ENCODE measurements at places on chromosomes 6 and 20.
A peak's percentile ranks its signal among the peaks of the same experiment; 100 is the strongest.

DNA sequence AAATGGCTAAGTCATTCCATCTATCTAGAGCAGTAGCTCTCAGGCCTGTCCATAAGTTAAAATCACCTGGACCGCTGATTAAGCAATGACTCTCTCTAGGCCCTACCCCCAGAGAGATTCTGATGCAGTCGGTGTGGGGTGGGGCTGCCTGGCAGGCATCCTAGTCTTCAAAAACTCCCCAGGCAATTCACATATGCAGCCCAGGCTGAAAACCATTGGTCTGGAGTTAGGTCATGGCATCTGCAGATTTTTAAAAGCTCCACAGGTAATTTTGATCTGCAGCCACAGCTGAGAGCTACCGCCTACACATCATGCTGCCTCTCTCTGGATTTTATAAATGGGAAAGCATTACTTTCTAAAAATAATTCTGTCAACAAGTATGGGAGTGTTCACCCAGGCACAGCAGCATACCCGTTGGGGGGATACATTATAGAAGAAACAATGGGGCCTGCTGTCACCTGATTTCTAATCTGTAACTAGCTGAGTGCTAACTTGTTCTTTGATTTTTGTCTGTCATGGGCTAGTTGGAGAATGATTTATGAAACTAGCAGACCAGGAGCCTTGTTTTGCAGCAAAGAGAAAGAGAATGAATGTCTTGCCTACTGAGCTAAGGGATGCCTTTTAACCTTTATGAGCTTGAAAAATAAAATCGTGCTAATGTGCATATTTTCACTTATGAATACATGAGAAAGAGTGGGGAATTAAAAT, 44.1 kb upstream of the ATXN1 start:
- no peak for DNase-seq

DNA sequence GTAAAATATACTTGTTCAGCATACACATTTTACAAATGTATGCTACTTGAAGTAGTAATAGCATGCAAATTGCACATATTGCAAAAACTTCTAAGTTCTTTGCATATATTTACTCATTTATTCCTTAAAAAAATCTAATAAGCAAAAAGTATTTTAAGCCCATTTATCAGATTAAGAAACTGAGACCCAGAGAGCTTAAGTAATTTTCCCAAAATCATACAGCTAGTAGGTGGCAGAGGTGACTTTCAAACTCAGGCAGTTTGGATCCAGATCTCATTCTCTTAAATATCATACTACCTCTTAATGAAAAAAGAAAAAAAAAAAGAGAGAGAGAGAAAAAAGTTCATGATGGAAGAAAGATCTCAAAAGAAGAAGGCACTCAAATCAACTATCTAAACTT, 157.9 kb downstream of the RPS12 start:
- no peak for DNase-seq

GRCh38 chr6:136719280-136720044, 72.8 kb downstream of the MAP3K5 start:
- DNase-seq = no peak

DNA sequence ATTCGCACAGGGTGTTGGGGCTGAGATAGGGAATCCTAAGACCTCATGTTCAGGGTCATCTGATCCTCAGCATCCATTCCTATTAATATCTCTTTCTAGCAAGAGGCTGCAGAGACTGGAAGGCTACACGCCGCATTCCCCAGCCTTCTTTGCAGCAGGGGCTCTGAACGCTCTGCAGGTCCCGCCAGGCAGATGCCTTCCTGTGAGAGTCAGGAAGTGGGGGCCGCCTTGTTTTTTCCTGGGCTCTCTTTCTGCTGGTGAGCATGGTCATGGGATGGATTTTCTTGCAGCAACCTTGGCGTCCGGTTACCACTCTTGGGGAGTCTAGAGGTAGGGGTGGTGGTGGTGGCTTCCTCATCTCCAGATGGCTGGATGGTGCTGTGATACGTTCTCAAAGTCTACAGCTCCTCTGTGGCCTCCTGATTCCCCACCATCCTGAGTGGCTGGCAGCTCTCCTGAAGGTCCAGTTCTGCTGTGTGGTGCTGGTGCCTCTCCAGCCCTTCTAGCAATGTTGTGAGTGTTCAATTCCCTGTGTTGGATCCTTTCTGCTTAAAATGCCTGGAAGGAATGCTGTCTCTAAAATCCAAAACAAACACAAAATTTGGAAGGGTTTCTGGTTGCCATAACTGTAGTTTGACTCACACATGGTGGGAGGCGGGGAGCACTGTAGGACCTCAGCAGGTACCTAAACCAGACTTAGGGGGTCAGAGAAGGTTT, 111.9 kb downstream of the CEBPB start:
- peak; percentile 63 for DNase-seq

DNA sequence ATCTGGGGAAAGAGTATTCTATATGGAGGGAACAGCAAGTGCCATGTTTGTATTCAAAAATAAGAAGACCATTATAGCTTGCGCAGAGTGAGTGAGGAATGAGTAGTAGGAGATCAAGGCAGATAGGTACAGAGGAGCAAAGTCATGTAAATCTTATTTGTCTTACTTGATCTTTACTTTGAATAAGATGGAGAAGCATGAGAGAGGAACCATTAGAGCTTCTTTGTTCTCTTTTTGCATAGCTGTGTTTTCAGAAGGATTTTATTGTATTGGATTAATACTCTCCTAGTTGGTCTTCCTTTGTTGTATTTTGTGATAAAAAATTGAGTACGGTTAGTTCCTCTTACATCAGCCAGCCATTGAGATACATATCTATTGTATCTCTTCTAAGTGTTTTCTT, 88.4 kb downstream of the SCAF8 start:
- no peak for DNase-seq

GRCh38 chr6:69129046-69129445, 494.0 kb downstream of the ADGRB3 start:
- DNase-seq = no peak

GRCh38 chr20:11411765-11412164, 505.9 kb upstream of the BTBD3 start:
- no peak for DNase-seq

- DNase-seq = no peak
These were observed 50.7 kb downstream of the TGM2 start for GRCh38 chr20:38114353-38114791.

GRCh38 chr20:37518606-37519507, 2.2 kb upstream of the NNAT start:
- DNase-seq = no peak

DNA sequence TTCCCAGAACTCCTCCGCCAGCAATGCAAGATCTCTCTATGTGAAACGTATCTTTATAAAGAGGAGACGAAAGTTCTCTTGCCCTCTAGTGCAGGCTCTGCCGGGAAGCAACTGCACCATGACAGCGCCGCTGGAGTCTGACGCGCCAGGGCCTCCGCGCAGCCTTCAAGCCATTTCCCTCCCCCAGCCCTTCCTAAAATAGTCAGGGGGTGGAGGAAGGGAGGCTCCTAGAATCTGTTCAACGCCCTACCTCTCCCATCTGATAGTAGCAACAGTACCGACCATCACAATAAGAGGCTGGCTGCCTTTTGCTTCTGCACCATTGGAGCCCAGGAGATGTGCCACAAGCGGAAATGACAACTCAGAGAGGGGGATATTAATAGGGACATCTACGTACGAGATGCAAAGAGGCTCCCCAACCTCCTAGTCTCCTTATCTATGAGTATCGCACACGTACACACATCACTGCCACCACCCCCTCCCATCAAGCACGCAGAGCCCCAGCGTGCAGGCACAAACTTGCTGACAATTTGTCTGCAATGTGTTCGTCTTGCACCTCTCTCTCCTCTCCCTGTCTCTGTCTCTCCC, 1.0 kb downstream of the SYNE1 start:
- peak; percentile 77 for DNase-seq

DNA sequence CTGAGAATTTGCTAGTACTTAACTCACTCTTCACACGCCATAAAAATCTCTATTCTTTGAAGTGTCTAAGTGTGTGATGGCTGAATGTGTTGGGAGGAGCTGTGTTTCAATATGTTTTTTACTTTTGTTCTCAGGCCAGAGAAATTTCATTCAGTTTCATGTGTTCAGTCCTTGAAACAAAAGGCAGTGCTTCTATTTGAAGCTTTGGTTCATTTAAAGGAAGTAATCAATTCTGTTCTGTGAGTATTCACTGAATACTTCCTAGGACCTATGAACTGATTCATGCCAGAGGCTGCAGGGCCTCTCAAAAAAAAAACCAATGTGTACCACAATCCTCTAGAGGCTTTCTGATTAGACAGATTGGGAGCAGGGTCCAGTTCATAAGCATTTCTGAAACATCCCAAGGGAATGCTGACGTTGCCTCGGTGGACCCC, 12.4 kb upstream of the F13A1 start:
- DNase-seq = no peak

GRCh38 chr20:43963233-43963632, 48.6 kb downstream of the TOX2 start:
- no peak for DNase-seq

GRCh38 chr6:31568537-31568961, 3.5 kb upstream of the LTA start:
- DNase-seq = no peak

- no peak for DNase-seq
These were observed 39.7 kb upstream of the LRFN2 start for GRCh38 chr6:40626886-40627285.

DNA sequence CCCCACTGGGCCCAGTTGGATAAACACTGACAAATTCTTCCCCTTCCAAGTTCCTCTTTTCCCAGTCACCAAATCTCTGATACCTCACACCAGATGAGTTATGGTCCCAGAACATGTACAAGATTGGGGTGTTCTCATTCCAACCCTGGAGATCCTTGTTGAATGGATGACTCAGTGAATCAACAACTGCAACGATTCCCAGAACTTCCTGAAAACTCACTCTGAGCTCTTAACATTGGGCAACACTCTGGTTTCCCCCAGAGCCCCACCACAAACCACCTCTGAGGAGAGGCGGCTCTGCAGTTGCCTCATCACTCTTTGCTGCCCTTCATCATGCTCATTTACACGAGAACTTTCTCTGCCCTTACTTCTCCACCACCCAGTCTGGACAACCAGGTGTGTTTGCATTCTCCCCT, 115.2 kb downstream of the MRPL14 start:
- peak; percentile 55 for DNase-seq

DNA sequence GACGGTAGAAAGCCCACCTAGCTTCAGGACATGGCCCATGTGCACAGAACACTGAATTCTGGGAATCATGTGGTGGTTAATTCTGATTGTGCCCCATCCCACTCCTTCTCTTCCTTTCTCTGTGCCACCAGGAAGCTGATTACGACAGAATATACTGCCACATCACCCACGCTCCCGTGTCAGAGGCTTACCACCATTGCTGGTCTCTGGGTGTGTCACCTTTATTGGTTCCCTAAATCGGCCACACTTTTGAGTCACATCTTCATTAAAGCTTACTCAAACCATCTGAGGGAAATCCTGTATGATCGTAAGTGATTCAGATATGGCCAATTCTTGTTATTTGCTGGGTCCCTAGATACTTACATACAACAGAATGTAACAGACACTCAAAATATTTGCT, 3.1 kb downstream of the TRMT6 start:
- no peak for DNase-seq

- DNase-seq = no peak
These were observed 8.2 kb downstream of the MAS1L start for GRCh38 chr6:29479560-29479959.

DNA sequence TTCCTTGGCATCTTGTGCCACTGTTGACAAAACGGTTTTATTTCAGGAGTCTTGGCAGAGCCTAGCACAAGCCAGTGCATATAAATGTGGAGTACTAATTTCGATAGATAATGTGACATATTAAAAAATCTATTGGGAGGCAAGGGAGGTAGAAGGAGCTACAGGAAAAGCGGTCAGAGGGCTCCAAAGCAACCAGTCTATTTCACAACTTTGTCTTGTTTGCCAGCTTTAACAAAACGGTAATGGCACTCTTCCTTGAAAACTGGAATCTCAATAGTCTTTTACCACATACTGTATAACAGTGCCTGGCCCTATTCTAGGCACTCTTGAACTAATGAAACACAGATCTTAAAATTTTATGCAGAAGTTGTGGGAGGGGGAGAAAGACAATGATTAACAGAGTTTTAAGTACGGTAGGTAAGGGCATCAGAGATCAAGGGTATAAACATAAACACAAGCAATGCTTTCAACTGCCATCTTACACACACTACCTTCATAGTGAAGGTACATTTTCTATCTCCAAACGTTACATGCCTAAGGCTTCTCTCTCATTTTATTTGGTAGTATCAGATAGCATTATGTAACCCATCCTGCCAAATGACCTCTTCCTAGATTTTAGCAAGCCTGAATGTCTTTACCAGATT, 33.5 kb upstream of the SYNCRIP start:
- no peak for DNase-seq

- peak; percentile 34 for DNase-seq
These were observed 23.1 kb downstream of the TGM2 start for GRCh38 chr20:38141889-38142494.

DNA sequence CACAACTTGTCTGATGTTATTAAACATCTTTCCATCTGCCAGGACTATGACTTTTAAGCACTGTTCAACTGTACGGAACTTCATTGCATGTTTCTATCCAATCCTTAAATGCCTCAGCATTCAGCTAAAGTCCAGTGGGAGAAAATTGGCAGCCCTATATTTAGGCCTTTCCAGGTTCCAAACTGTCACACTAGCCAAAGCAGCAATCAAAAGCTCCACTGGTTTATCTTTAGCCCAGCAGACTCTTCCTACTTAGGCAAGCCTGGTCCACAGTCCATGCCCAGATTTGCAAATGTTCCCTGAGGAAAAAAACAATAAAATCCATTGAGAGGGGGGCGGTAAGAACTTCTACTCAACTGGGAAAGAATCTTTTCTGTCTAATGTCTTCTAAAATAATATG, 349.1 kb upstream of the GJE1 start:
- no peak for DNase-seq

- DNase-seq = no peak
These were observed 197.4 kb downstream of the PTPRK start for GRCh38 chr6:128323011-128323410.

DNA sequence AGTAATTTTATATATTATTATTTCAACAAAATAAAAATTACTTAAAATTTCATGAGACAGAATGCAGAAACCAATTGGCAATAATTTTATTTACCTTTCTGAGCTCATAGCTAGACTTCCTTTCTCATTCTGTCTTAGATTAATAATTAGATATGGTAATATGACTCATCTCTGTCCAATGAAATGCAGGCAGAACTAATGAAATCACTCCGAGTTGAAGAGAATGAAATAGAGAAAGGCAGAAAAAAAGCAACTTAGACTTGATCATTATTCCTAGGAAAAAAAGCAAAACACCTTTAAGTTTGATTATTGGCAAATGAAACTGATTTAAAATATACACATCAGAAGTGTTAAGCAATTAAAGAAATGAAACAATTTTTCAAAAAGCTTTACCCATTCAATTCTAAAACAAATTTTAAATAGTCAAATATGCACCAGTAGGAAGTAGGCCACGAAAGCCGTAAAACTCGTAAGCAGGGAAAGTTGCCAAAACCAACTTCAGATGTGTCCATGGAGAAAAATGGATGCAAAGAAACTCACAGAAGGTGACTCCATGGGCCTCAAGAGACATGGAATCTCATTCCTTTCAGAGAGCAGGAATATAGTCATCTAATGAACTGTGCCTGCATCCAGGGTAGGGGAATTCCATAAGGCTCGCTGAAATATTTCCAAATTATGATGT, 293.8 kb upstream of the RGS17 start:
- no peak for DNase-seq

GRCh38 chr6:122276637-122277036, 122.8 kb upstream of the HSF2 start:
- DNase-seq = no peak

Measured in aorta (tissue), 5 donors.